AG08395 (cell line): ENCODE measurements at places on chromosomes 13 and 19.

DNA sequence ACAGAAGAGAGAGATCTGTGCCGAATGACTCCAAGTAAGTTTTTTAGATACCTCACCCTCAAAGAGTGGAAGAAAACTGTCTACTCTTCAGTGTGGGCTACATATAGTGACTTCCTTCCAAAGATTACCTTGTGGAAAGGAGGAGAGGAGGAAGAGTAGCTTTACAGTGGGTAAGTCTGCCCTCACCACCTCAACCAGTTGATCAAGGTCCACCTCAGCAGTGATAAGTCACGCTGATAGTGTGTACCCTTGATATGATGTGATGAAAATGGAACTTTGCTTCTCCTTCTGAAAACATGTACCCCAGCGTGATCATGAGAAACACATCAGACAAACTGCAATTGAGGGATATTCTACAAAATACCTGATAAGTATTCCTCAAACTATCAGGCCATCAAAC, 20.6 kb downstream of the KLF5 start:
- DNase-seq, result no peak

- DNase-seq, result no peak
Measured at GRCh38 chr19:9878511-9879196, 43.5 kb downstream of the PIN1 start.

- no peak for DNase-seq
Measured at GRCh38 chr13:84946192-84946591, 853.0 kb downstream of the SLITRK6 start.

GRCh38 chr13:48750588-48751383, 97.1 kb downstream of the CYSLTR2 start:
- peak; percentile 39 for DNase-seq

DNA sequence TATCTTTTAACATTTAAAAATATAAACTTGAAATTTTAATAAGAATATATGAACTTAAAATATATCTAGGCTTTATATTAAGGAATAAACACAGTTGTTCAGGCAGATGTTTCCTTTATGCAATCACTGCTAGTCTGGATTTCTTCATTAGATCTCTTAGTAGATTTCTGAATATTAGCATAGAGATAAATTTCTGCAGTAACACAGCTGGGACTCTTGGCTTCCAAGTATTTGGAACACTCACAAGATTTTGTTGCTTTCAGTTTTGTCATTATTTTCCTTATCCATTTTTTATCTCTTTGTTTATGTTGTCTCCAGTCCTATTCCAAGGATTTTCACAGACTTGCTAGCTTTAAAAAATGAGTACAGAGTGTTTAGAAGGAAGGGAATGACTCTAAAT, 857.1 kb downstream of the GPC5 start:
- no peak for DNase-seq

GRCh38 chr13:21478881-21479808, 20.0 kb upstream of the ZDHHC20 start:
- DNase-seq, result peak; percentile 50

DNA sequence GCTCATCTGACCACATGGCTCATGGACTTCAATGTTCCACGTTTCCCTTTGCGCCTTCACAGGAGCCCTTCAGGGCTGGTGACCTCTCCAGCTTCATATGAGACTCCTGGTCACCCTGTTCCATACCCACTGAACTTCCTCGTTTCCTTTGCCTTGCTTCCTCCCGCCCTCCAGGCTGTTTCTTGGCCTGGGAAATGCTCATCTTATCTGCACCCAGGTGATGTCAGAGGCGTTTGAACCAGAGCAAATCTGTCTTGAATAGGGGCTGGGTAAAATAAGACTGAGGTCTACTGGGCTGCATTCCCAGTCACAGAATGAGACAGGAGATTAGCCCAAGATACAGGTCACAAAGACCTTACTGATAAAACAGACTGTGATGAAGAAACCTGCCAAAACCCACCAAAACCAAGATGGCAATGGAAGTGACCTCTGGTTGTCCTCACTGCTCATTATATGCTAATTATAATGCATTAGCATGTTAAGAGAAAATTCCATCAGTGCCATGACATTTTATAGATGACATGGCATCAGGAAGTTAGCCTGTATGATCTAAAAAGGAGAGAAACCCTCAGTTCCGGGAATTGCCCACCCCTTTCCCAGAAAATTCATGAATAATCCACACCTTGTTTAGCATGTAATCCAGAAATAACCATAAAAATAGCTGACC, 102.7 kb downstream of the DCLK1 start:
- DNase-seq, result no peak

DNA sequence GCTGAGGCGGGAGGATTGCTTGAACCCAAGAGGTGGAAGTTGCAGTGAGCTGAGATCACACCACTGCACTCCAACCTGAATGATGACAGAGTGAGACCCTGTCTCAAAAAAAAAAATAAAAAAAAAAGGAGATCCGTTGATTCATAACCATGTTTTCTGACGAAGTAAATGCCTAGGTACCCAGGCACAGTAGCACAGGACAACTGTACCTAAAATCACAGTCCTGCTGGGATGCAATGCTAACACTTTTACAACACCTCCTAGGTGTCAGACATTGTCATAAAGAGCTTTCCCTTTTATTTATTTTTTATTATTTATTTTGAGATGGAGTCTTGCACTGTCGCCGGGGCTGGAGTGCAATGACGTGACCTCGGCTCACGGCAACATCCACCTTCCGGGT, 2.5 kb upstream of the TTC9B start:
- no peak for DNase-seq

DNA sequence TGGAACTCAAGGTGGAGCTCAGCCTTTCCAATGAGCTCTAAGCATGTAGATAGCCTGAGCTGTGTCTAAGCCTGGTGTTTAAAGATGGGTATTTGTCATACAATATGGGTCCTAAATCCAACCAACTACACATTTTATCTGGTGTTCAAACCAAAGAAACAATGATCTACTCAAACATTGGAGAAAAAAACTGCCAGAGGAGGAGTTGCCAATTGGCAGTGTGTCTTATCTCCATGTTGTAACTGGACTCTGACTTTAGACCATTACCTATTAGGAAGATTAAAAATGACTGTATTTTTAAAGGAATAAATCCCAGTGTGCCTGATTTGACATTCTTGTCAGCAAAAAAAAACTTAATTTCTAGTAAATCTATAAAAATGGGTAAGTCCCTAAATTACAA, 96.3 kb downstream of the COG6 start:
- DNase-seq, result no peak
